ENCODE measurements at places on chromosomes 4 and X.

DNA sequence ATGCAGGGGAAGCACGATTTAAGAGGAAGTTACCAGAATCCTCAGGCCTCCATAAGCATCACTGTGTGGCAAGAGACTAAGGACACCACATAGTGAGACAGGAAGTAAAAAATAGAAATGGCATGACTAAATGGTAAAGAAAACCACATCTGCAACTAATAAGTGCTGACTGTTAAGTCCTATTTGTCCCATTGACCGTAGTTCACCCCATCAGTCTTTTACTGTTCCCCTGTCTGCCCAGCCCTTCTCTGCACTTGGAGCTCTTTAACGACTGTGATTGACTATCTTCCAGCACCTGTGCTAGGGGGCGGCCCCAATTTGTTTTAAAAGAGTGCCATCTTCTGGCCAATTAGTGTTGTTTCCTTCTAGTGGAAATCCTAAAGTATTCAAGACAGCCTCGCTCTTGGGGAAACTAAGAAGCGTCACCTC lies 94.2 kb downstream of the MAOA start:
- DNase-seq: no peak

- no peak for DNase-seq
Measured at GRCh38 chrX:10240918-10241317, 84.1 kb downstream of the CLCN4 start.

DNA sequence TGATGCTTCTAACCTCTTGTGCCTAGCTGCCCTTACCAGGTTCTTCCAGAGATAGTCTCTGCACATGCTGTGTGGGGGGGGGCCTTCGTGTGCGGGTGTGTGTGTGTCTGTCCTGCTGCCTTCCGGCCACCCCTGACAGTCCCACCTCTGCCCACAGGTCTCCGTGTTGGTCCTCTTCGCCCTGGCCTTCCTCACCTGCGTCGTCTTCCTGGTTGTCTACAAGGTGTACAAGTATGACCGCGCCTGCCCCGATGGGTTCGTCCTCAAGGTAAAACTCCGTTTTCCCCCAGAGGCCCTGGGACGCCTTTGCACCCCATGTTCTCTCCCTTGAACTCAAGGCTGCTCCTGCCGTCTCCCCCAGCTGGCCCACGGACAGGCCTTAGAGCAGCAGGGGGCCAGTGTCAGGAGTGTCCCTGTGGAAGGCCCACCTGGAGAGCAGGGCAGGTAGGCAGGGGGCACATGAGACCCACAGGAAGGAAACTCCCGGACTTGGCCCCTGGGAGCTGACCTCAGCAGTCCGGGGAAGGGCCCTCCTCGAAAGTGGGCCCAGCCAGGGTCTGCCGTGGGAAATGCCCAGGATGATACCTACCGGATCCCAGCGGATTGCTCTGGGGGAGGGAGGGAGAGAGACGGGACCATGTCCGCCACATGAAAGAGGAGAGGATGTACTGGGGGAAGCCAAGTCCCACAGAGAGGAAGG lies 22.7 kb downstream of the NSG1 start:
- DNase-seq: no peak

DNA sequence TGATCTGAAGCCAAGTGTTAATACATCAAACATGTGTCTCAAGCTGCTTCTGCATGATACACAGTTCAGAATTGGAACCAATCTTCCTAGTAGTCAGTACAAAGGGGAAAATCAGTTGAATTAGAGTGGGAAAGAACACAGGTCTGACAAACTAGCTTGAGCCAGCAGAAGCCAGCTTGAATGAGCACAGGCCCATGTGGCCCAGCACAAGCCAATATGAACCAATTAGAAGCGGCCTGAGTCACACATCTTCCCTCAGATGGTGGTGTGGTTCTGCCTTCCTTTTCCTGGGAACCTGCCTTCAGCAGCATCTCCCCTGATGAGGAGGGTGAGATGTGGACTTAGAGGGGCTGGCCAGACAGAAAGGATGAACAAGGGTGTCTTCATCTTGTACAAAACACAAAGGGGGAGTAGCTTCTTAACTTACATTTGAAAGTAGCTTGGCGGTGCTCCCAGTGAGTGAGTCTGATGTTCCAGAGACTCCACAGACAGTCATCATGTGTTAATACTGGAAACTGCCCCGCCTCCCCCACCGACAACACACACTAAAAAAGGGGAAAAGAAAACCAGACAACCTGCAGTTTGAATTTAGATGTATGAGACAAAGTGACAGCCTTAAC lies 72.0 kb downstream of the FRMPD4 start:
- peak; percentile 29 for DNase-seq

- no peak for DNase-seq
Measured at GRCh38 chrX:12767856-12768255, 23.4 kb upstream of the PRPS2 start.

DNA sequence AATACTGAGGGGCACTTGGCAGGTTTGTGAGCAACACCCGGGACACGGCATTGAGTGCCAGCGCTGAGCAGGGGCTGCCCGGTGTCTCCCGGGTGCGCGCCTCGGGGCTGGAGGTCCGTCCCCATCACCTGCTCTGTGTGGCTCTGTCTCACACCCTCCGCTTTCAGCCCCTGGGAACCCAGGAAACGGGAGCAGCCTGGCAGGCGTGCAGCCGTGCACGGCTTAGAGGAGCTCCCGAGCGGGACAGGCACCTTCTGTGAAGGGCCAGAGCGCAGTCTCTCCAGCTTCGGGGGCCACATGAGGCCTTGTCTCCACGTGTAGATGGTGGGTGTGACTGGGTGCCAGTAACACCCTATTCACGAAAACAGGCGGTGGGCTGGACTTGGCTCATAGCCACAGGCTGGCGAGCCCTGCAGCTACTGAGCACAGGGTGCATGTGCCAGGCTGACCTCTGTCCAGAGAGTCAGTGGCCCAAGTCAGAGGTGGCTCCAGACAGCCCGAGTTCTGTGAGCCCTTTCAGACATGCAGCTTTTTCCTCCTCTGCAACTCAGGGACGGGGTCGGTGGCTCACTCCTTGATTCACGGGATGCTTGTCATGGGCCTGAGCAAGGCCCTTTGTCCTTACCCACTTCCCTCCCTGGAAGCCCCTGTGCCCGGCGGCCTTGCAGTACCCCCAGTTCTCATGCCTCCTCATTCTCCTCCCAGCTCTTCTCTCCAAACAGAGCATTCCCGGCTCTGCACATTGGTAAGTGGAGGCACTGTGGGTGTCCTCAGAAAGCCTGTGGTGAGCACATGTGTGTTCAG lies 23.5 kb downstream of the UVSSA start:
- peak; percentile 42 for DNase-seq

DNA sequence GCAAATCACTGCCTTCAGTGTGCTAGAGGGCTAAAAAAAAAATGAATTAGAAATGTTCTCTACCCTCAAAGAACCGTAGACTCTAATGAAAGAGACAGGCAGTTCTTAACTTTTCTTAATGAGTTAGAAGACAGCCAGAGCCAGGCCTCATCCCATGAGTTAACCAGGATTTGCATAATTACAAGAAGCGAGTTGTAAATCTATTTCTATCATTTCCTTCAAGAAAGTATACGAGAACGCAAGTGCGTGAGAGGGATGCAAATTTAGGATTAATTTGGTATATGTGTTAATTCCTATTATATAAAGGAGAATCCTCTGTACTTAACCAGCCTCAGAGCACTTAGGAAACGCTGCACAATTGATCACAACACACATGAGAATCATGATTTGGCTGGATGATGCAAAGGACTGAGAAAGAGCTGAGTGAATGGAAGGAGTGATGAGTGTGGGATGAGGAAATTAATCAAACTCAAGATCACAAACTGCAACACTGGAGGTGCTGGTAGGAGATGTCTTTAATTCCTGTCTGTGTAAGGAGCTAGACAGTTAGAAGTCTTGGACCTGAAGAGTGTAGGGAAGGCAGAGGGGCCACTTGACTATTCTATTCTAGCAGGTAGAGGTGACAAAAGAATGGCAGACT lies 157.2 kb downstream of the ATP10D start:
- DNase-seq: no peak

GRCh38 chr4:96681218-96681617 lies 841.3 kb downstream of the PDHA2 start:
- no peak for DNase-seq
